ENCODE measurements at places on chromosomes 12 and 14.

DNA sequence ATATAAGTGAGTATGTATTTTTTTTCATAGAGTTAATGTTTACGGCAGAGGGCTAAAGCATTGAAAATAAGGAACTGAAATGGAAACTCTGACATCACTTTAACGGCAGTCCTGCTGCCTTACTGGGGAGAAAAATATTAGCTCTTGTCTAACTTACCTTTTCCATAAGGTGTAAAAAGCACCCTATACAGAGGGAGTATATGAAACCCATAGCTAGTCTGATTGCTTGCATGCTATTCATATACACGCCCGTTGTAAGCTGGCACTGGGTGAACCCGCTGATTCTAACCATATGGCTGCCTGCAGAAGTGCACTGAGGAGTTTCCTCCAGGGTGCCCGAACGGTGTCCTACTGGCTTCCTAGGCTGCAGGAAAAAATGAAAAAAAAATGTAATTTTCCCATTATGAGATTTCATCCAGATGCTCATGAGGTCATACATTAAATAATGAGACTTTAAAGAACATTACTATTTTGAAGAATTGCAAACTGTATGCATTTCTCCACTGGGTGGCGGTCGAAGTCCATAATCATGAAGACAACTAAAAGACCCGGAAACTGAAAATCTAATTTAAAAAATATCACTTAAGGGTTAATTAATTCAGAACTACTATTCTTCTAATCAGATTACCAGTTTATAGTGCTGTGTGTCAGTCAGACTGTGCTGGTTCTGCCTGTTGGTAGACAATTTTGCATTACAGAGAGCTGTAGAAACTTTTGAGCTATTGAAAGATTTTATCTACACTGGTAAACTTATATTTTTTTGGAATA is 144.7 kb downstream of the ALX1 start:
- DNase-seq = no peak

GRCh38 chr12:28629691-28630090 is 439.4 kb downstream of the CCDC91 start:
- DNase-seq = no peak

DNA sequence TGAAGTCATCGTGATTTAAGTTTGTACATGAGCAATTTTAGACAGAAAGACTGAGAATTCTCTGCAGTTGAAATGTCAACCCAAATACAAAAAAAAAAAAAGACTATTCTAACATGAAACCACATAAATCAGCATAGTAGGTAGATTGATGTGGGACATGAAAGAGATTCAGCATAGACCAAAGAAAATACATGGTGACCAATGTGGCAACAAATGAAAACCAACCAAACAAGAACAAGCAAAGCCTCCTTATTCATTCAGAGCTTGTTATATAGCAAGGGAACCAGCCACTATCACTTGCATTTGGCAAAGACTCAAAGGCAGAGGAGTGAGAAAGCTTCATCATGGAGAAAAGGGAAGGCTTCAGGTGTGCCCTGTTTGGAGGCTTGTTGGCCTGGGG is 144.4 kb upstream of the TMPO start:
- DNase-seq = no peak

DNA sequence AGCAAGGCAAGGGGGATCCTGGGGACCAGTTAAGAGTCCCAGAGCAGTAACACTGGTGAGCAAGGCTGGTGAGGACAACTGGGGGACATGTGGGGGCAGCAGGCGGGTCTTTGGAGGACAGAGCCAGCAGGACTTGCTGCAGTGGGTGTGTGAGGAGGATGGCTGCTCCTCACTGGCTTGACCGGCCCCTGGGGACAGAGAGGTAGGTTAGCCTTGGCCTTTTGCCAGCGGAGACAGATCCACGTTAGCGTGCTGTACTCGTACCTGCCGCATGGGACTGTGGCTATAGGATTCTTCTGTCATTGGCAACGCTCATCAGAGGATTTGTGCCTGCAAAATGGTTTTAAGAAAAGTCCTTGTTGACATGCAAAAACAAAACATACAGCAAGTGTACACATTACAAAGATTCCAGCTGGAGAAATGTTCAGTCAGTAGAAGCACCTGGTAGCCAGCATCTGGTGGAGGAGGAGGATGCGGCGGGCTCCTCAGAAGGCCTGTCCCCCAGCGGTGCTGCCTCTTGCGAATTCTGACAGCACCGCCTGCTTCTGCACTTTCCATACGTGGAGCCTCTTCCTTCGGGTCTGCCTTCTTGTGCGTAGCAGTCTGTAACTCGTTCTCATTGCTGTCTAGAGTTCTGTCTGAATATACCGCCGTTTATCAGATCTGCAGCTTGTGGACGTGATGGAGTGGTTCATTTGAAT is 91.3 kb downstream of the EP400 start:
- no peak for DNase-seq

DNA sequence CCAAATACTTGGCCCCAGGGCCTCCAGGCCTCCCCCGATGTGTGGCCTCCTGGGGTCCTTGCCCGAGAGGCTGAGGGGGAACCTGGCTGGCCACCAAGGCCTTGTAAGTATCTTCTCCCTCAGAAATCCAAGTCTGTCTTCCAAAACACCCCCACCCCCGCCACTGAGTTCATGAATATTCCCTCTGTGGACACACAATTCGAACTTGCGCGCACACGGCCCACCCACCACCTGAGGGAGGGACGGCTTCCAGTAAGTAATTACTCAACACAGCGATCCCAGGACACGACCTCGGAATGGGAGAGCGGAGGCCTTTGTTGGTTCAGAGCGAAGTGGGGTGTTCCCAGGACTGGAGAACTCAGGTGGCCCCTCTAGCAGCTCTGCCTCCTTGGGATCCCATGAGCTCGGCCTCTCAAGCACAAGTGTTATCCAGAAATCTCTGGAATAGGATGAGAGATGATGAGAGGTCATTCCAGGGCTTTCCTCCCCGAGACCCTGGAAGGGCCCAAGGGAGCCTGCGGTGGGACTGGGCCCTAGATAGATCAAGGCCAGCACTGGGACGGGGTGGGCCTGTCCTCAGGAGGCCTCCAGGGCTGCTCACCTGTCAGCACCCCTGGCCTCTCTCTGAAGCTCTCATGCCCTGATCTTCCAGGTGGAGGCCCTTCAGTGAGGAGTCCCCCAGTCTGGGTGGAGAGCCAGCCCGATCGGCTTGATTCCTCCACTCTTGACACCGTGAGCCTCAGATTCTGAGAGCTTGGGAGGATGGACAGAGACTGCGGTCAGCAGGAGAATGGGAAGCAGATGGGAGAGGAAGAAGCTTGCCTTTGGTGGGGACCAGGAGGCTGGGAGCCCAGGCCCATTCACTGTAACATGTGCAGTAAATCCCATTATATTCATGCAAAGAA is 219.0 kb upstream of the RTL1 start:
- peak; percentile 52 for DNase-seq

DNA sequence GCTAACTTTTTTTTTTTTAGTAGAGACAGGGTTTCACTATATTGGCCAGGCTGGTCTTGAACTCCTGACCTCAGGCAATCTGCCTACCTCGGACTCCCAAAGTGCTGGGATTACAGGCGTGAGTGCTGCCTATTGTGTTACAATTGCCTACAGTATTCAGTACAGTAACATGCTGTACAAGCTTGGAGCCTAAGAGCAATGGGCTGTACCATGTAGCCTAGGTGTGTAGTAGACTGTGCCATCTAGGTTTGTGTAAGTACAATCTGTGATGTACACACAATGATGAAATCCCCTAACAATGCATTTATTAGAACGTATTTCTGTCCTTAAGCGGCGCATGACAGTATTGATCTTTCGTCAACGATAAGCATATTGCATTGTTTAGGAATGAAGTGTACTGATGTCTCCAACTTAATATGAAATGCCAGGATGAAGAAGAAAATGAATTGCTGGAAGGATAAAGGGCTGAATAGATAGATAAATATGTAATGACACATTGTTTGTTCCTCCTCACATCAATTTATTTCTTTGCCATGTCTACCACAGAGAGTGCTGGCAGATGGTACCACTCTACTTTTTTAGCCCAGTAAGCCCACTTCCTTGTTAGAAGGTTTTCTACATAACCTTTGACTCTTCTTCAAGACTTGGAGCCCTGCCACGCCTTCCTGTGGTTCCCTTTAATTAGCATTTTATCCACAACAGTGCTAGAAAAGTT is 467.5 kb downstream of the VRK1 start:
- DNase-seq = no peak

DNA sequence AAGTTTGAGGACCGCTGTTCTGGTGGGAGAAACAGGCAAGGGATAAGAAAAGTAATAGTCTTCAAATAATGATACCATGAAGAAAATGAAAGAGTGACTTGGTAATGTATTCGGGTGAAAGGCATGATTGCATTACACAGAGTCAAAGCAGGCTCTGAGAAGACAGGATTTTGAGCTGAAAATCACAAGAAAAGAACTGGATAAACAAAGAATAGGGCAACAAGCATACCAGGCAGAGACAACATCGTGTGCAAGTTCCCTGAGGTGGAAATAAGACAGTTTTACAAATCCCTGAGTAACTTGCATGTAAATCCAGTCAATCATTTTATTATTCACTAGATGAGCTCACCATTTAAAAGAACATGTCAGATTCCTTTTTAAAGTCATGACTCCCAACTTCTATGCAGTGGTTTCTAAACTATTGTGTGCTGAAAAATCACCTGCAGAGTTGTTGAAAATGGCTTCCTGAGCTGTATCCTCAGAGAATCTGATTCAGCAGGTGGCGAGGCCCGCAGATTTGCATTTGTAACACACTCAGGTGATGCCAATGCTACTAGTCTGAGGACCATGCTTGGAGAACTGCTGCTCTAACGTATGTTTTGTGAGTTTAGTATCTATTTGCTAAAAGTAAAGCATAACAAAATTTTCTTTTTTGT is 133.0 kb upstream of the ABCD2 start:
- no peak for DNase-seq

DNA sequence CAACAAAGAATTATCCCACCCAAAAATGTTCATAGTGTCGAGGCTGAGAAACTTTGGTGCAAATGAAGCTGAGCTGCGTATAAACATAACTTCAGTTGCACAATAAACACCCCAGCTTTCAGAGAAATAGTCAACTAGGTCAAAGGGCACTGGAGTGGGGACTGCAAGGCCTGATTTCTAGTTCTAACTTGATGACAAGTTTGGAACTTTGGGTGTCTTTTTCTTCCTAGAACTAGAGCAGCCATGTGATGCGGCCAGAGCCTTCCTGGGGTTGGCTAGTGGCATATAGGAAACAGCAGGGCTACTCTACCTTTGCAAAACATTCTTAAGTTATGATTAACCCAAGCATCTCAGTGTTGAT is 298.4 kb upstream of the AMIGO2 start:
- DNase-seq = no peak

GRCh38 chr14:98119739-98120138 is 1152.3 kb downstream of the BCL11B start:
- DNase-seq = no peak

DNA sequence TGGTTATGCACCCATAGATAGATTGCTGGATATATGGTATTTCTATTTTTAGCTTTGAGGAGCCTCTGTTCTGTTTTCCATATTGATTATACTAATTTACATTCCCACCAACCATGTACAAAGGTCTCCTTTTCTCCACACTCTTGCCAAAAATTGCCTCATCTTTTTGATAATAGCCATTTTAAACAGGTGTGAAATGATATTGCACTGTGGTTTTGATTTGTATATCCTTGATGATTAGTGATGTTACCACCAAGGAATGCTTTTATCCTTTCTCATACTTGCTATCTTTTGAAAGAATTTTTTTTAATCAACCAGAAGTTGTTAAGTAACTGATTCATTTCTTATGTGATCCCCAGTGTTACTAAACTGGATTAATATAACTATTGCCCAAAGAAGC is 60.0 kb downstream of the BBS10 start:
- no peak for DNase-seq

- no peak for DNase-seq
Observed at GRCh38 chr14:49977126-49977841, 84.4 kb downstream of the ARF6 start.

GRCh38 chr14:105089746-105090492 is 24.7 kb upstream of the GPR132 start:
- DNase-seq = no peak

DNA sequence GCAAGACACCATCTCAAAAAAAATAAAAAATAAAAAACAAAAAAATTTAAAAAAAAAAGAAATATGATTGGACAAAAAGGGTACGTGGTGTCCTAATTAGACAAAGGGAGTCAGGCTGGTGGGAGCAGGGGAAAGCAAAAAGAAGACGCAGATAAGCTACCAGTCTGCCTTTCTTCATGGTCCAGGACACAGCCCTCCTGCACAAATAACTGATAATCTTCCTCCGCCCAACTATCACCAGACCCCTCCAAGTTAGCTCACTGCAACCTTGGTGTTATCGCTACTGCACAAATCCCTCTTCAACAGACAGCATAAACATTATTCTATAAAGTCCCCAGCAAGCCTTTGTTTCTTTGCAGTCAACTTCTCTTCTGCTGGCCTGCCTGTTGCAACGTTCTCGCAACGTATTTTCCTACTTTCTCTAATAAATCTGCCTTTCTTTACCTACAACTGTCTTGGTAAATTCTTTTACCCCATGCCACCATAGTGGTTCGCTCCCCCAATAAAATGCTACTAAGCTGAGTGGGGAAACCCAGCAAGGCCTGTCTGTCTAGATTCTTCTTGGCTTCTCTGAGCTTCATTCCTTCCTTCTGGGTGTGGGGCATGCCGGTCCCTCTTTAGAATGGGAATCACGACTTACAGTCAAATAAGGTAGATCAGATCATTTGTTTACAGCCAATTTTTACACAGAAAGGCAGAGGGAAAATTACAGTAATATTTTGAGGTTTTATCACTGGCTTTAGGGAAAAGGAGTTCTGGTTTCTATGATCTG is 14.6 kb upstream of the DNAL1 start:
- DNase-seq = no peak

GRCh38 chr12:9960590-9960989 is 10.6 kb upstream of the CLEC12A start:
- DNase-seq = no peak

- DNase-seq = no peak
Observed at GRCh38 chr12:114958538-114958937, 274.6 kb upstream of the TBX3 start.

- no peak for DNase-seq
Observed at GRCh38 chr14:25006961-25007795, 42.8 kb downstream of the STXBP6 start.

DNA sequence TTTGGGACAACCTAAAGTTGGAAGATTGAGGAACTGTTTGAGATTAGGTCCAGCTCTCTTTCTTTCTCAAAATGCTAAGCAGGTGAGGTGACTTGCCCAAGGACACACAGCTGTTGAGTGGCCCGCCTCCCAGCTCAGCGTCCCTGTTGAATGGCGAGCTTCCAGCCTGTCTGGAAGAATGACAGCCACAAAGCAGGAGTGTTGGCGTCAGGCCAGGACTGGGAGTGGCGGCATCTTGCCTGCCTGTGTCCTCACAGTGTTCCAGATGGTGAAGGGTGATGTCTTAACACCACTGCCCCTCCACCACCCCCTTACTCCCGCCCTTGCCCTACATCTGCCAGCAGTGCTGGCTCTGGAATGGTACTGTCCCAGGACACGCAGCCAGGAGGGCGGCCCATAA is 4.4 kb upstream of the CEBPE start:
- DNase-seq = no peak

- DNase-seq = no peak
Observed at GRCh38 chr12:16636435-16637055, 30.6 kb upstream of the LMO3 start.

GRCh38 chr12:109716092-109716479 is 2.5 kb downstream of the FAM222A start:
- no peak for DNase-seq
